Stimulated activated CD8-positive, alpha-beta memory T cell treated with anti-CD3 and anti-CD28 coated beads, Interleukin-12 subunit alpha, Interleukin-12 subunit beta, amount 100 ng/mL, for 4 hours (primary cell): ENCODE measurements at places on chromosomes 2 and 18.

GRCh38 chr2:88053934-88054781 is 1.4 kb downstream of the KRCC1 start:
- no peak for DNase-seq

GRCh38 chr2:11102956-11103860 is 52.1 kb upstream of the SLC66A3 start:
- no peak for DNase-seq

DNA sequence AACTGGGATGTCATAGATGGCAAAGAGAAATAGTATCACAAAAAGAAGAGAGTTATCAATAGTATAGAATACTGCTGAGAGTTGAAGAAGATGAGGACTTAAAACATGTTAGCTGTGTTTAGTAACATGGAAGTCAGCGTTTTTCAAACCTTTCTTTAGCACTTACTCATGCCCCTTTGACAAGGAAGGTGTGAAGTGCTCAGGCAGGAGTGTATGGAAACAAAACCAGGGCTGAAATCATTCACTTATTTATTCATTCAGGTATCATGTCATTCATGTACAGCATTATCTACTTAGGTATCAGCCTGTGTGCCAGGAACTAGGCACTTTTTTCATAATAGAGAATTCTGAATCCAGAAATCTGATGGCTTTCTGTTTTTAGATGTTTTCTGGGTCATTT is 27.2 kb downstream of the CD28 start:
- DNase-seq: no peak

DNA sequence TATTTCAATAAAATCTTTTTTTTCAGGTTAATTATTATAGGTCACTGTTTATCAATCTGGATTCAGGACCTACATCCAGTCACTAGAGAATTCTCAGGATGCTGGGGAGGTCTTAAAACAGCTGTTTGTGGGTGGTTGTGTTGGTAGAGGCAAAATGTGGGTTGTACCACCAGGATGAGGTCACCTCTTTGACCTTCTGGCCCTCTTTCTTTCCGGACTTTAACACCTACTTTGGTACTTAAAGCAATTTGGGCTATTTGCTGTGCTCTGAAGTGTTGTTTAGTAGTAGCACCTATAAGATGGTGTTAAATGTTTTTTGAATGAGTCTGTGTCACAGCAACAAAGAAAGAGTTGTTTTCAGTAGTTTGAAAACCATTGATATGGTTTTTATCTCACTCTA is 14.6 kb downstream of the EML4 start:
- no peak for DNase-seq

DNA sequence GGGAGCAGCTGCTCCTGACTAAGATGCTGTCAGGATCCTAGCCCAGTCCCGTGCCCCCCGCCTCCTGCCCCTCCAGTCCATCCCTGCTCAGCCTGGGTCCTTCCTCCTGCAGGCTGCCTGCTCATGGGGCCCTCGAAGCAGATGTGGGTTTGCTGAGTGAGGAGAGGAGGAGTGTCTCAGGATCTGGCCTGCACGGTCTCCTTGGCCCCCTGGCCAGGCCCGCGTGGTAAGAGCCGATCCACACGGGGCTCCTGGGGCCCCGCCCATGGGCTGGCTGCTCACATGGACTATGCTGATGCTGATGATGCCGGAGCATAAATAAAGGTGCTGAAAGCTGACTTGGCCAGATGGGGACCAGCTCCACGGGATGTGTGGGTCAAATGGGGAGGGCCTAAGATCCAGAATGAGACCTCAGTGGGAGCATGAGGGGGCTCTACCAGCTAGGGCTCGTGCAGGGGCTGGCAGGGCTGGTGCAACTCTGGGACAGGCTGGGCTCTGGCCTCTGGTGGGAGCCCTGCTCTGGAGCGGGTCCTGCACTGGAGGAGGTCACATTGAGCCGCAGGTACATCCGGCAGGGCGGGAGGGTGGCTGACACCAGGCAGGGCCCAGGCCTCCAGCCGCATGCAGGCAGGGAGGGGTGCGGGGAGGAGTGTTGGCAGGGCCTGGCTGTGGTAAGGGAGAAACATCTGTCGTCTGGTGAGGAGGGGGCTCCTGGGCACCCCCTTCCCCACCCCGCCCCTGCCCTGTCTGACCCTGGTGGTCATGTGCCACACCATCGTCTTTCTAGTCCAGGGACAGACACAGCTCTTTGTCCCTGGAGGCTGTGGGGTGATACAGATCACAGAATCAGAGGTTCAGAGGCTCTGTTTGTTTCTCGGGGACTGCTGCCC is 275.3 kb upstream of the HDAC4 start:
- no peak for DNase-seq

- DNase-seq: no peak
Observed at GRCh38 chr2:86221066-86221684, 21.9 kb downstream of the MRPL35 start.

- no peak for DNase-seq
Observed at GRCh38 chr2:196413821-196414274, 225.7 kb upstream of the CCDC150 start.

GRCh38 chr2:235389626-235390025 is 104.2 kb upstream of the AGAP1 start:
- DNase-seq: no peak

DNA sequence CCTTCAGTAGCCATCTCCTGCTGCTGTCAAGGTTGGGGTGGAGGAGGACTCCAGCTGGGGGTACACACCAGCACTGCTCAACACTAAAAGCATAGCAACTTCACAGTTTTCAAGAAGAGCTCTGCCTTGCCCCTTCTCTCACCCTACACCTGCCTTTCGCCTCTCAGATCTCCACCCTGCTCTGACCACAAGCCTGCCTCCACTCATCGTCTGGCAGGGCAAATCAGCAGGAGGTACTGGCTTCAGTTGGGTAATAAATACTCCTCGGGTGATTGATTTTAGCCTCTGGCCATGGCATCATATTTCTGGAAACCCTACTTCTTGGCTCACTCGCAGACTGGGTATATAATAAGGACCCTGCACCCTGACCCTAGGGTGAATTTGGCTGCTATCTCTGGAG is 3.1 kb upstream of the PRKAG3 start:
- no peak for DNase-seq

DNA sequence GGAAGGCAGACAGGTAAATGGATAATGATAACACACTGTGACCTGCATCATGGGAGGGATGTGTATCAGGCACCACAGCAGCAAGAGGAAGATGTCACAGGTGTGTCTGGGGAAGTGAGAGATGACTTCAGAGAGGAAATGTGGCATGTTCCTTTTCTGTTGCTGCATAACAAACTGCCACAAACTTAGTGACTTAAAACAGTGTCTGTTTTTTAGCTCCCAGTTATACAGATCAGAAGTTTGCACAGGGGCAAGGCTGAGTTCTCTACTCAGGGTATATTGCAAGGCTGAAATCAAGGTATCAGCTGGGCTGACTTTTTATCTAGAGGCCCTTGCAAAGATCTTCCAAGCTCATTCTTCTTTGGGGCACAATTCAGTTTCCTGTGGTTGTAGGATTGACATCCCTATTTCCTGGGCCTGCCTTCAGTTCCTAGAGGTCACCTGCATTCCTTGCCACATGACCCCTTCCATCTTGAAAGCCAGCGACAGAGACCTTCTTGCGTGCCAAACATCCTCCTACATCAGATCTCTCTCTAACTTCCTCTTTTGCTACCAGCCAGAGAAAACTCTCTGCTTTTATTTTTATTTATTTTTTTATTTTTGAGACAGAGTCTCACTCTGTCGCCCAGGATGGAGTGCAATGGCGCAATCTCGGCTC is 2.1 kb upstream of the MAP3K2 start:
- no peak for DNase-seq

- no peak for DNase-seq
Observed at GRCh38 chr2:238722883-238723282, 125.0 kb upstream of the TWIST2 start.

GRCh38 chr2:233029321-233029720 is 3.2 kb upstream of the NEU2 start:
- no peak for DNase-seq

GRCh38 chr2:230797515-230798495 is 66.9 kb upstream of the ITM2C start:
- DNase-seq: no peak

GRCh38 chr18:63107171-63107845 is 212.3 kb downstream of the BCL2 start:
- DNase-seq: no peak

- no peak for DNase-seq
Observed at GRCh38 chr2:130336877-130337734, 5.6 kb upstream of the IMP4 start.

DNA sequence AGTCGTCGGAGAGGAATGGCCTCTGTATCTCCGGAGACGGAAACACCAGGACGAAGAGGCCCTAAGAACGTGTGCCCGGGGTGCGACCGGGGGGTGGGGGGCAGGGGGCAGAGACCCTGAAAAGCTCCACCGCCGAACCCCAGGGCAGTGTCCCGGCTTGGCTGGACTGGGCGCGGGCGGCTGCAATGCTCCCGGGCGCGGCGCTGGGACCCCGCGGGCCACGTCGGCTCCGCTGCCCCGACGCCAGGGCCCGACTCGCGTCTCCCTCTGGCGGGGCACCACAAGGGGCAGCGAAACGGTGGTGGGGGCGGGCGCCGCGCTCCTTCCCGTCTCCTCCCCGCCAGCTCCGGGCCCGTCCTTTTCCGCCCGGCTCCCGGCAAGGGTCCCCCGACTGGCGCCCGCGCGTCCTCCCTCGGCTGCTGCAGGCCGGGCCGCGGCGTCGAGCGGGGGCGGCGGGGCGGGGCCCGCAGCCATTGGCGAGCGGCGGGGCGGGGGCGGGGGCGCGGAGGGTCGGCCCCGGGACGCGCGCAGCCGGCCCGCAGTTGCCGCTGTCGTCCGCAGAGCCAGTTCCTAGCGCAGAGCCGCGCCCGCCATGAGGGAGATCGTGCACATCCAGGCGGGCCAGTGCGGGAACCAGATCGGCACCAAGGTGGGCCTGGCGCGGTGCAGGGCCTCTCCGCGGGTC is at the start of gene TUBB6:
Gene TUBB6 (plus strand): TSS at position 541 of the 685 bp plus-strand sequence. CDS start 52 bp downstream, at position 593.
- no peak for DNase-seq
